Activated CD8-positive, alpha-beta memory T cell treated with anti-CD3 and anti-CD28 coated beads, Interleukin-2, amount 10 ng/mL, durations not matched to agents 7 days and 5 days (primary cell): ENCODE measurements at places on chromosomes 6 and 20.
A peak's percentile ranks its signal among the peaks of the same experiment; 100 is the strongest.

- no peak for DNase-seq
Observed at GRCh38 chr6:65646544-65646943, 60.5 kb downstream of the EYS start.

- DNase-seq = peak; percentile 80
Observed at GRCh38 chr6:31680226-31681134, at the start of gene LY6G5C. LY6G5C (minus strand) TSS chr6:31681067; CDS start chr6:31680373, 694 bp downstream.

DNA sequence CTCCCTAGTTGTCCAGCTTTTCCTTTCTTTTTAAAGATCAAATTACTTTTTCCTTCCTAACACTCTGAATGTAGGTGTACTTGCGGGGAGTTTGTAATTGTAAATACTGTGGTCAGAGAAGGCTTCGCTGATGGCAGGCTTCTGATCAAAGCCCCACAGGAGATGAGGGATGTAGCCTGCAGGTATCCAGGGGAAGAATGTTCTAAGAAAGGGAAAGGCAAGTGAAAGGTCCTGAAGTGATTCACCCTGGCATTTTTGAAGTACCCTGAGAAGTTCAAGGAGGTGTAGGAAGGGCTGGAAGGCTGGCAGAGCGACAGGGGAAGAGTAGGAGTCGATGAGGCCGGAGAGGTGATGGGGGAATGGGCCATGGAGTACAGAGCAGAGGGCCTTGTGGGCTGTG, 38.2 kb upstream of the CCN6 start:
- no peak for DNase-seq

GRCh38 chr20:2151858-2152281, 50.2 kb downstream of the STK35 start:
- no peak for DNase-seq

DNA sequence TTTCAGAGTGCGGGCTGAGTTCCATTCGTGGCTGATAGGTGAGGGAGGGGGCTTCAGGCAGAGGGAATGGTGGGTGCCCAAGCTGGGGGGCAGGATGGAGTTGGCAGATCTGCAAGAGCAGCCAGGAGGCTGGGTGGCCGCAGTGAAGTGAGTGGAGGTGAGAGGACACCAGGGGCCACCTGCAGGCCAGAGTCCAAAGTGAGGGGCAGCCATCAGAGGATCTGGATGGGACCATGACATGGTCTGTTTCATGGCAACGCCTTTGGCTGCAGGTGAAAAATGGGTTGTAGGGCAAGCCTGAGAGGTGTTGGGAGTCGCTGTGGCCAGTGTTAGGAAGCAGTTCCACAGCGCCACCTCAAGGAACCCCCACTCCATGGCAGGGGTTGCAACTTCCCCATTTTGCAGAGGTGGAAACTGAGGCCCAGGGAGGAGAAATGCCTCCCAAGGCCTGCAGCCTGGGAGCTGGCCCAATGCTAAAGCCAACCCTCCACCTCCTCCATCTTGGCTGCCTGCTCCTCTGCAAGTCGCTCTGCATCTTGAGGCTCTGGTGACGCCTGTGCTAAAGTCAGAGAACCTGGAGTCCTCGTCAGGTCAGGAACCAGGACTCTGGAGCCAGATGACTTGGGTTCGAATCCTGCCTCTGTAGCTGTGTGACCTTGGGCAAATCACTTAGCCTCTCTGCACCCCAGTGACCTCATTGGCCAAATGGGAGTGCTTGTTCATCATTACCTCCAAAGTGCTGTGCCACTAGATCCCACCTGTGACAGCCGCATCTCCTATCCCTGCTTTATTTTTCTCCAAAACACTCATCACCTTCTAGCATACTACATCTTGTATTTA, 153.8 kb downstream of the CEBPB start:
- no peak for DNase-seq

- no peak for DNase-seq
Observed at GRCh38 chr6:56766806-56767178, 124.1 kb upstream of the DST start.
